ENCODE measurements at places on chromosomes 4 and X.

GRCh38 chr4:182107931-182108330 lies 135.3 kb upstream of the TENM3 start:
- DNase-seq, result no peak
- no peak overlapping the region for H3K4me3 ChIP-seq
- H3K27me3 ChIP-seq, result no peaks in the 10 kb centered on the region
- H3K36me3 ChIP-seq, result no peaks in the 10 kb centered on the region
- no peaks in the 10 kb centered on the region for H3K4me1 ChIP-seq

DNA sequence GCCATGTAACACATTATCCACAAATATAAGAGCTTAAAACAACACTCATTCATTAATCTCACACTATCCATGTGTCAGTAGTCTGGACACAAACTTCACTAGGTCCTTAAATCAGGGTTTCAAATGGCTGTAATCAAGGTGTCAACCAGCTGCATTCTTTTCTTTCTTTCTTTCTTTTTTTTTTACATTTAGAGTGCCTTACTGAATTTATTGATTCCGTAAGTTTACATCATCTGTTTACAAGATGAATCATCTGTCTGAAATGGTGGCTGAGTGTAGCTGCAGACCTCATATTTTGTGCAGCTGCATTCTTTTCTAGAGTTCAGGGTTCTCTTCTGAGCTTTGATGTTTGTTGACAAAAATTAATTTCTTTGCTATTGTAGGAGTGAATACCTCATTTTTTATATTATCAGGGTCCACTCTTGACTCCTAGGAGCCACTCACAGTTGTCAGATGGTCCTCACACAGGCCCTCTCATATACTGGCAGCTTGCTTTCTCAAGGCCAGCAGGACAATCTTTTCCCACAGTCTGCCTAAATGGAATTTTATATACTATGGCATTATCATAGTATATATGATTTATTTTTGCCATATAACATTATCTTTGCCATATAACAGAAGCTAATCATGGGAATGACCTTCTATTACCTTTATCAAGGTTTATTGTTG lies 37.8 kb downstream of the SPOCK3 start:
- no peaks in the 10 kb centered on the region for H3K4me1 ChIP-seq
- DNase-seq, result no peak
- H3K36me3 ChIP-seq, result no peaks in the 10 kb centered on the region
- H3K4me3 ChIP-seq, result no peak overlapping the region
- H3K27ac ChIP-seq, result no peak overlapping the region

GRCh38 chrX:10571260-10571659 lies 49.1 kb downstream of the MID1 start:
- no peaks in the 10 kb centered on the region for H3K27me3 ChIP-seq
- no peak overlapping the region for H3K4me3 ChIP-seq
- H3K4me1 ChIP-seq, result no peaks in the 10 kb centered on the region
- H3K27ac ChIP-seq, result no peak overlapping the region
- DNase-seq, result no peak

- H3K4me1 ChIP-seq, result no peaks in the 10 kb centered on the region
- no peaks in the 10 kb centered on the region for H3K36me3 ChIP-seq
- DNase-seq, result no peak
- no peak overlapping the region for H3K4me3 ChIP-seq
- no peak overlapping the region for H3K27ac ChIP-seq
- H3K27me3 ChIP-seq, result no peaks in the 10 kb centered on the region
Measured at GRCh38 chr4:141899541-141899940, 263.2 kb downstream of the IL15 start.

DNA sequence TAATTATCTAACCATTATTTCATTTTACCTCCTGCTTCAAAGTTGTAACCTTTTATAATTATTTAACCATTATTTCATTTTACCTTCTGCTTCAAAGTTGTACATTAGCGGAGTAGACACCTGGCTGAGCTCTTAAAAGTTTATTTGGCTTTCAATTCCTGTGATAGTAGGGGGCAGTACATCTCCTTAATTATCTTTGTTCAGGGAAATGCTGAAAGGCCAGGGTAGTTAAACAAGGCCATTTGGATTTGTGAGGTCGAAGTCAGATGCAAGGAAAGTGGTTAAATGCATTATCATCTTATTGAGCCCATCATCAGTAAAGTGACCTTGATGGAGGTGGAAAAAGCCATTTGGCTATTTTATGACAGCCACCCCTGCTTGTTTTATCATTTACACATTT lies 210.6 kb downstream of the TENM3 start:
- no peak overlapping the region for H3K27ac ChIP-seq
- H3K4me1 ChIP-seq, result no peaks in the 10 kb centered on the region
- no peaks in the 10 kb centered on the region for H3K27me3 ChIP-seq
- DNase-seq, result no peak
- H3K36me3 ChIP-seq, result no peaks in the 10 kb centered on the region

DNA sequence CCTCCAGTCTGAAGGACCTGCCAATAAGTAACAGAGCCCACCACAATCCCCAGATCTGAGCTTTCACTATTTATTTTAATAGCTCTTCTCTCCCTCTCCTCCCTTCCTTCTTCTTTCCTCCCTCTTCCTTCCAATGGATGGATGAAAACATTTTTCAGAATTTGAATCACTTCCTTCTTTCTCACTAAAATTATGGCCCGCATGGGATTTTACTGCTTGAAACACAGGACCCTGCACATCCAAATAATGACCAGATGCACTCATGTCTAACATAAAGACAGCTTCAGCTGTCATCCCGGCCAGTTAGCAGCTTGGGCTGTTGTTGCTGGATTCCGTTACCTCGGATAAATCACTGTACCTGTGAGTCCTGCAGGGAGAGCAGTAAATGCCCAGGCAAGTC lies 5.4 kb upstream of the PHEX start:
- H3K27ac ChIP-seq, result no peak overlapping the region
- no peak overlapping the region for H3K4me3 ChIP-seq
- H3K4me1 ChIP-seq, result 0 out of 2 replicates have a peak, but pooled peaks cover under 1% of the 10 kb centered on the region
- H3K36me3 ChIP-seq, result no peaks in the 10 kb centered on the region
- DNase-seq, result no peak
- H3K27me3 ChIP-seq, result no peaks in the 10 kb centered on the region

Data from DND-41 (cell line).